ENCODE measurements at places on chromosomes 5 and 9. TPM values are rescaled to one million over a fixed set of nuclear protein-coding genes. Genes with fewer than 3 reads are reported as not detected.

Gene FBP2
- total RNA-seq = not detected

Gene IFNA2
- total RNA-seq = not detected

Gene GAPT
- not detected for total RNA-seq

Gene FBP1
- total RNA-seq = not detected

Gene CLIC3
- 1.5 TPM for total RNA-seq

Gene MCC
- 45.6 TPM for total RNA-seq

Gene ARID3C
- total RNA-seq = not detected

Gene PCDHGA10
- total RNA-seq = 24.8 TPM

Gene CCL28
- 15.6 TPM for total RNA-seq

Gene CDKN2A
- total RNA-seq = 32.1 TPM

Gene SCGB3A2
- not detected for total RNA-seq

Gene PCDH1
- 0.29 TPM for total RNA-seq

Gene OGN
- 0.88 TPM for total RNA-seq

Gene UNC5A
- not detected for total RNA-seq

Gene TRIM14
- total RNA-seq = 1.1 TPM

Gene PRUNE2
- 80.0 TPM for total RNA-seq

Gene TAF11L8
- total RNA-seq = not detected

Gene CDKN2B-AS1
- total RNA-seq = 15.2 TPM

Gene SMIM33
- not detected for total RNA-seq

Gene SPRY4
- total RNA-seq = 5.4 TPM

Gene TMEM215
- not detected for total RNA-seq
